Brain pericyte (primary cell): ENCODE measurements at places on chromosomes 12 and 14.

- no peak for DNase-seq
Measured at GRCh38 chr14:30064454-30064853, 136.8 kb upstream of the PRKD1 start.

DNA sequence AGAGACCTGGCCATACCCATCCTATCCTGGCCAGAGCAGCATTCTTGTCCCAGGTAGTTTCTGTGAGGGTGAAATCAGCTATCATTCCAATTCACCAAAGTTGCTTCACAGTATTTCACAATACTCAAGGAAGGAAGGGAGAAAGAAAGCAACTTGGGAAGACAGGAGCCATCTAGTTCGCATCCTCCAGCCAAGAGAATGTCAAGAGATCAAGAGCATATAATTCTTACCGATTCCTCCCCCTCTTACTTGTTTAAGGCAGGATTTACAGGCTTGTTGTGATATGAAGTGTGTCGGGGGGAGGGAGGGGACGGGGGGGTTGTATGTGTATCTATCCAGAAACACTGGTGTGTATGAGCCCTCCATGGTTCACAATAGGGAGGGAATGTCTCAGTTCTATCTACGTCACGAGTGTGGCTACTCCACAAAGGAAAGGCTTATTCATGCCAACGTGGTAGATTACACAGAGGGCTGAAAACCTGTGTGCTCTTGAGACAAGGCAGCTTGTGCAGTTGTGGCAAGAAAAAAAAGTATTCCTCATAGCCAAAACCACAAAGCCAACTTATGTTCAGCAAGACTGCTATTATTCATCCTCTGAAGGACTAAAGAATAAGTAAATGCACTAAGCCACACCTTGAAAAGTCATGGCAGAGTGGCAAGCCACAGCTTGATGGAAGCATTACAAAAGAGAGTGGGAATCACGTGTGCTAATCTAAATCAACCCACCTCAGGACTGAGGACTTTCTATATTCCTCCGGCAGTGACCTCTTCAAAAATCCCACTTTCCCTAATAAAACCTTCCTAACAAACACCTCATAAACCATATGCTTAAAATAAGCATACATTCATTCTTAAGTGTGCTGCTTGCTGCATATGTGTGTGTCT, 35.0 kb downstream of the CORO1C start:
- DNase-seq = no peak

- DNase-seq = no peak
Measured at GRCh38 chr14:69701857-69702256, 65.1 kb upstream of the SRSF5 start.

DNA sequence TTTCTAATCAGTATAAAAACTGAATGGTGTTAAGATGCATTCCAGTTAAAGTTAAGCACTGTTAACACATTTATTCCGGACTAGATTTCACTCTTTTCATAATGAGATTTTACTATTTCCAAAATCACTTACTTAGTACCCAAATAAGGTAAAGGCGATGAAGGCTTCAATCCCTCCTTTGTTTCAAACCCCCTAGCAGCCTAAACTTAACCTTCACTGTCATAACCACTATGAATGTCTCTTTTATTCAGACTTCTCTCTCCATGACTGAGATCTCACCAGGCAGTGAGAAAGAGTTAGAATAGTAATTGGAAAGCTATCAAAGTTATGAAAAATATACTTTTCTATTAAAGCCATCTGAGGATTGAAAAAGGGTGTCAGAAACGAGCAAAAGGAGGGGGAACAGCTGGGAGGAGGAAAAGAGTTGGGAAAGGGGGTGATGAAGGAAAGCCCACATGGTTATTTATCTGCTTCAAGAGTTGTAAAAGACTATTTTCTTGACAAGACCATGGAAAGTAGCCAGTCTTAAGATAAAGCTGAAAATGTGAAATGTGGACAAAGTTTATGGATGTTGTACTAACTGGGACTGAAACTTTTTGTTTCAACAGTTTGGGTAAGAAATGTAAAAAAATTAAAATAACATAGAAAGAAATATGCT, 11.7 kb downstream of the EPS8 start:
- no peak for DNase-seq

DNA sequence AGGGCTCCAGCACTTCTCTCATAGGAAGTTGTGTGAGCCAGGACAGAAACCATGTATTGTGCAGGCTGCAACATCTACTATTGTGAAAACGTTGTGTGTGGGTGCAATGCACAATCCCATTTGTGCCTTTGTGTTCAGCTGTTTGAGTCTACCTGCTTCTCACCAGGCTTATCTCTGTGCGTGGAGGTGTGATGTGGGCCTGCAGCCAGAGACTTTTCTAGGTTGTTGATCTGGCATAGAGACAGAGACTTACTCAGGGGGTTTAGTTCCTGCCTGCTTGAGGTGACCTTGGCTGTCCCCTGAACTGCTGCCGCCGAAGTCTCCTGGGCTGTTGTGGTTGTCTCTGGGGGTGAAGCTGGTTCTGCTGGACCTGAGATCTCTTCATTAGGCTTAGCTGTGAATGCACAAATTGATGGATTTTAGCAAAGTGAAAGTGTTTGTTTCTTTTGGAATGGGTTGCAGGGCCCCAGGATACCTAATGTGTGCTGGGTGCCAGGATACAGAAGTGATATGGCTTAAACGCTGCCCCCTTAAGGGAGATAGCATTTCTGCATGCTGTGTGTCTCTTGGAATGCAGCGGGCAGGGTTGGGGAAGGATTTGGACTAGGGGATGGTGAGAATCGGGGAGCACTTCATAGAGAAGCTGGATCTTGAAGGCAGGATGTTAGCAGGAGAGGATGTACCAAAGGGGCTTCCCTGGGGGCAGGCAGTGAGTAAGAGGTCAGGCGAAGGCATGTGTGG, 2.5 kb downstream of the LACRT start:
- no peak for DNase-seq

DNA sequence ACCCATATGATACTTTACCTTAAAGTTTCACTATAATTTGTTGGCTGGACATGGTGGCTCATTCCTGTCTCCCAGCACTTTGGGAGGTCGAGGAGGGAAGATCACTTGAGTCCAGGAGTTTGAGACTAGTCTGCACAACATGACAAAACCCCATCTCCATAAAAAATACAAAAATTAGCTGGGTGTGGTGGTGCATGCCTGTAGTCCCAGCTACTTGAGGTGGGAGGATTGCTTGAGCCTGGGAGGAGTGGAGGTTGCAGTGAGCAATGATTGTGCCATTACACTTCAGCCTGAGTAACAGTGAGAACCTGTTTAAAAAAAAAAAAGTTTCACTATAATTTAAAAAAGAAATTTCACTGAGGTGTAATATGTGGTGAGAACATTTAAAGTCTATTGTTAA, 21.2 kb downstream of the DERA start:
- no peak for DNase-seq

GRCh38 chr14:65637780-65638179, 225.2 kb downstream of the FUT8 start:
- DNase-seq = no peak

DNA sequence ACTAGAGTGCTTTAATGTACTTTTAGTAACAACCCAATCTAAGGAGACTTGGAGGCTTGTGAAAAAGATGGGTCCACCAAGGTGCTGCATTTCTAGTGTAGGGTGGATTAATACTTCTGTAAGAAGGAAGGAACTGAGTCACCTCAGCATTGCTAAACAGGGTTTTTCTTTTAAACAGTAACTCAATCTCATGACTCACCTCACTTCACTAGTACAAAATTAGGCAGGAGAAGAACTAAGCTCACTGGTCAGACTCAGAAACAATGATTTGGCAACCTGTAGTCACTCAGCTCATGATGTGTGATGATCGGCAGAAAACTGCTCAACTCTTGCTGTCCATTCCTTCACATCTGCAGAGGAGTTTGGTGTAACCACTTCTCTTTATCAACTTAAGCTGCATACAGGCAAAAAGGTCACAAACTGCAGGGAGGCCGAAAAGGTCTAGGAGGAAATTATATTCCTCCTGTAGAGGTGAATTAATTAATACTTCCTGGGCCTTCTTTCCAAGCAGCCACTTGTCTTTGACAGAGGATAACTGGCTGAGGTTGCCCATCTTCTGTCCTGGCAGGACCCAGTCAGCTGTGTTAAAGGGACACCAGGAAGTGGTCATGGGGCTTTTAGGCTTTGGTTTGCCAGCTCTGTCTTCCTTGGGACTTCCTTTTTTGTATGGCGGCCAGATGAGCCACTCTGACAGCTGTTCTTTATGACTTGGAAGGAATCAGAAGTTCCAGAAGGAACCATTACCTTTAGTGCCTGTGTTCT, 466.9 kb downstream of the FUT8 start:
- DNase-seq = no peak

GRCh38 chr12:101407049-101407435, 530 bp downstream of the ARL1 start:
- no peak for DNase-seq

DNA sequence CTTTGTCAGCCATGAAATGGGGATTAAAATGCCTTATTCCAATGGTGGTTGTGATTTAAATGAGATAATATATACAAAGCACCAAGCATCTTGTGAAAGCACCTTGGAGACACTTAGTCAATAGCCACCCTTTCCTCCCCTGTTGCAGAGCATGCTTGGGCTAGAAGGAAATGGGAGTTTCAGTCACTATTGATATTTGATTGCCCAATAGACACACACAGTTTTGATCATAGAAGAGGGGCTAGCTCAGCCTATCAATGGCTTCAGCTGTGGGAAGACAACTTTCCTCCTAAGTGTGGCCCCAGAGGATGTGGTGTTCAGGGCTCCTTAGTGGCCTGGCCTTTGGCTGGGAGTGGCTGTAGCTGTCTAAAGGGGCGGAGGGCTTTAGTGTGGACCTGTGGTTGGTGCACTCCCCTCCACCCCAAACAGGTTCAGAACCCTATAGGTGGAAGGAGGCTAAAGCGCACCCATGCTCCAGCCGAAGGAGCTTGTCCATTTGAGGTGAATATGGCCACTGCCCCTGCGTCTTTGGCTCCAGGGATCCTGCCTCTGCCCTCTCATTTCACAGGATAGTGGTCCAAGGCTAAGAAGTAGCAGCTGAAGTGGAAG, 132.3 kb downstream of the TMEM30B start:
- DNase-seq = no peak

GRCh38 chr12:31016057-31016456, 57.6 kb upstream of the DDX11 start:
- no peak for DNase-seq
